Daoy (cell line): ENCODE measurements at places on chromosomes 3 and 15. TPM values are rescaled to one million over a fixed set of nuclear protein-coding genes. Genes with fewer than 3 reads are reported as not detected.

GJD2 gene
- total RNA-seq, result not detected in 2 replicates

GOLGA6L7 gene
- total RNA-seq, result not detected in 2 replicates

GP5 gene
- total RNA-seq, result not detected in 2 replicates

PLA2G4E gene
- total RNA-seq, result not detected in 2 replicates

IQCF5 gene
- not detected in 2 replicates for total RNA-seq

CILP gene
- total RNA-seq, result 0.03 TPM in 1 of 2 replicates, not detected in the other

KLHL40 gene
- total RNA-seq, result not detected in 2 replicates

DGKG gene
- total RNA-seq, result 12.7 and 20.5 TPM in 2 replicates

SLC24A5 gene
- total RNA-seq, result not detected in 2 replicates

GRCh38 chr3:111758642-111759041 is 100.4 kb upstream of the PHLDB2 start:
- peak; percentile 29 for DNase-seq

DNA sequence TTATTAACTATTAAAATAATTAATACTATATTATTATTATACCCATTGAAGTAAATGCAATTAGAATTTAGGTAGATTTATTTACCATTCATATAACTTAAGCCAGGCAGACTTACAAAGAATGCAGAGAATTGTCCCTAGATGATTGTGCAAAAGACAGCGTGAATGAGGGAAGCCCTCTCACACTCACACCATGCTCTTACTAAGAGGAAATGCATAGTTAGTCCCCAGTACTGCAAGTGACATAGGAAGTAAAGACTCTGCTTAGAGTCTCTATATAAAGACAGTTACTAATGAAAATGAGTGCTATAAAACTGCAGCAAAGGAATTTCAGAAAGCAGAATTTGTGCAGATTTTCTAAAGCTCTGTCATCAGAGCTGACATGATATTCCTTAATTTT is 270.4 kb downstream of the ZBBX start:
- DNase-seq, result no peak

- no peak for DNase-seq
Observed at GRCh38 chr3:187196573-187197334, 532 bp upstream of the RTP1 start.

GRCh38 chr3:153373606-153374005 is 211.6 kb downstream of the RAP2B start:
- no peak for DNase-seq

- no peak for DNase-seq
Observed at GRCh38 chr3:42975456-42975855, 3.7 kb upstream of the GASK1A start.

DNA sequence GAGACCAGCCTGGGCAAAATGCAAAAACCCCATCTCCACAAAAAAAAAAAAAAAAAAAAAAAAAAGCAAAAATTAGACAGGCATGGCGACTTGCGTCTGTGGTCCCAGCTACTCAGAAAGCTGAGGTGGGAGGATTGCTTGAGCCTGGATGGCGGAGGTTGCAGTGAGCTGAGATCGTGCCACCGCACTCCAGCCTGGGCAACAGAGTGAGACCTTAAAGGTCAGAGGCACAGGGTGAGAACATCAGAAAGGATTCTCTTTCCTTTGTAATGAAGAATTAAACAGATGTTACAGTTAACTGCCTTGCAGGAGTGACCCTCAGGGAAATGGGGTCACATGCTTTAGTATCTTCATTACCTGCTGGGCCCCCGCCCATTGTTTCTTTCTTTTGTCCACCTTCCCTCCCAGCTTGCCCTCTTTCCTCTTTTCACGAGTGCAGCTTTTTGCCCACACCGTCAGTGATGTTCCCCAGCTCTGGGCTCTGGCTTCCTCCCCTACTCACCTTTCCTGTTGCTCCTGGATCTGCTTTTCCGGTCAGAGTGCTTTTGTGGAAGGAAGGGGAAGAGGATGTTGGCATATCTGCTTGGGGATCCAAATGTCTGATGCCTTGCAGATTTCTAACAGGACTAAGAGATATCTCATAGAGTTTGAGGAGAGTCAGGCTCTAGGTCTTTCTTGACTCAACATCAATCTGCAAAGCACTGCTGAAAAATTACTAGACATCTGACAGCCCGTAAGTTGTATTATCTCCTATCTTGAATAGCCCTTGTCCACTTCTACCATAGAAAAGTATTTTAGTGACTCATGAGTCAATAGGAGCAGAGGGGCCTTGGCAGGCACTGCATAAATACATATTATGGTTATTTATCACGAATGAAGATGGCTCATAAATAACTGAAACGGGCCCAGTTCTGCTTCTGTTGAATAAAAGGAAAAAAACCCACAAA is 35.6 kb upstream of the NDUFB4 start:
- no peak for DNase-seq

DNA sequence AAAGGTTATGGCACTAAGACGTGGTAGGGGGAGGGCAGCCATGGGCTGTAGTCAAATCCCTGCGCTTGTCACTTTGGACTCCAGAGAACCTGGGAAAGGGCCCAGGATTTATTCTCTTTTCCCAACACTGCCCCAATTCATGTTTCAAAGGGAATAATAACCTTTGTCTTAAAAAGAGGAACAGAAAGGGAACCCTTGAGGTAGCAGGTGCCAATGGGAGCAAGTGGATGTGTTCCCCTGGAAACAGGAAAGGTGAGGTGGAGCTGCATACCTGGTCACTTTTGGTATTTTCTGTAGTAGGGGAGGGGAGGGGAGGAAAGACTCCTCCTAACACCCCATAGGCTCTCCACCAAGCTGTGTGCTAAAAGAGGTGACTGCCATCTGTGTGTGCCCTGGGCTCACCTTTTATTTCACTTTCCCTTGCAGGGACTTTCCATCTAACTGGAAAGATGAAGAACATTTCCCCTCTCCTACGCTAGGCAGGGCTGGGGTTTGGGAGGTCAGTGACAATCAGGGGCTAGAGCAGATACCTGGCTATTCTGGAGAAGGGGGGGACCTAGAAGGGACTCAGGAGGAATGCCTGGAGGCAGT is 6.1 kb upstream of the CHST14 start:
- no peak for DNase-seq

DNA sequence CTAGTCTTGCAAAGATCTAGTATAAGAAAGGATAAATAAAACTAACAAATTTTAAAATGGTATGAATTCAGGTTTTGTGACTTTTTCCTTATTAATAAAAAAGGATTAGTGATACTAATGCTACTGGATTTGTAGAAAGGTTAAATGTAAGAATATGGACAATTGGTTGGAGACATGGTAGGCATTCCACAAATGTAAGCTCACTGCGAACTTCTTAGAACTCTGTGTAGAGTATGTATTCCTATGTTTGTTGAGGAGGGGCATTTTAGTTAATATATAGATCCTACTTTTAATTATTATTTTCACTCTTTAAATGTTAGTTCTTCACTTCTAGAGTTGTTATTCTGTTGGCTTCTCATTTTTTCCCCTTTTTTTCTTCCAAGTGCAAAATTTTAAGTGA is 414.3 kb downstream of the RBMS3 start:
- no peak for DNase-seq

DNA sequence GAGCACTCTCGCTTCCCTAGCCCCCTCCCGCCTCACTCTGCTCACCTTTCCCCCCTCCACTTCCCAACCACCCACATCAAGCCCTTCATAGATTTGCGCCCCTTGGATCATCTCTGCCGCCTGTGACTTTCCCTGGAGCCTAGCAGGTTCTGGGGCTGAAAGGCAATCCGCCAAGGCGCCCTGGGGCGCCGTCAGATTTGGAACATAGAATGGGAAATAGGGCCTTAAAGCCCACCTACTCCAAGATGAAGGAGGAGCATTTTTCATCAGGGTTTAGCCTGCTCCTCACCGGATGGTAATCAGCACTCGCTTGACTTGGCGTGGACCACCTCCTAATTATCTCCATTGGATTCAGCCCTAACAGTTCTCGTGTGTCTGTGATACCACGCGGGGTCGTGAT is 1.3 kb downstream of the CPNE4 start:
- DNase-seq, result no peak

DNA sequence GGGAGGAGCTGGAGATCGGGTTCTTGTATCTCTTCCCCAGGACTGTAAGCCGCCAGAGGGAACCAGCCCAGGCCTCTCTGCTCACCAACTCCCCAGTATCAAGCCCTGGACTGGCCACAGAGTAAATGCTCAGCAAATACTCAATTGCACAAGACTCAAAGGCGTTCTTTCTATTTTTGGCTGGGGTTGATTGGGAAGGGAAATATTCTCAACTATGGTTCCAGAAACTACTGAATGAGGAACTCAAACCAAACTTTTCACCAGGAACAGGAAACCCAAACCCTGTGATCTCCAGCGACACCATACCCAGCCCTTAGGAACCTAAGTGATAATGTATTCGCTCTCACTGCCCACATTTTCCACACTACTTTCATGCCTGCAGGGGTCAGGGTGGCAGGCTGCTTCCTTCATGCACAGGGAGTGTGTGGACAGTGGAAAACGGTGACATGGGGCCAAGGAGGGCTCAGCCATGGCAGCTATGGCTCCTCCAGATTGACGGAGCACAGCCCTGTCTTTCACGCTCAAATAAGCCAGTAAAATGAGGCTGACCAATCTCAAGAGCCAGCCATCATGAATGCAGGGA is 124.7 kb upstream of the RAD18 start:
- no peak for DNase-seq
